ENCODE measurements at places on chromosomes 1 and 21.

GRCh38 chr1:214005708-214006107 lies 17.9 kb downstream of the PROX1 start:
- no peak for DNase-seq

GRCh38 chr1:62712336-62713243 lies 24.4 kb upstream of the DOCK7 start:
- DNase-seq = no peak

- no peak for DNase-seq
These were observed 70.3 kb downstream of the MORN1 start for GRCh38 chr1:2320760-2321667.

- no peak for DNase-seq
These were observed 17.0 kb upstream of the LRRC8C start for GRCh38 chr1:89615676-89616598.

DNA sequence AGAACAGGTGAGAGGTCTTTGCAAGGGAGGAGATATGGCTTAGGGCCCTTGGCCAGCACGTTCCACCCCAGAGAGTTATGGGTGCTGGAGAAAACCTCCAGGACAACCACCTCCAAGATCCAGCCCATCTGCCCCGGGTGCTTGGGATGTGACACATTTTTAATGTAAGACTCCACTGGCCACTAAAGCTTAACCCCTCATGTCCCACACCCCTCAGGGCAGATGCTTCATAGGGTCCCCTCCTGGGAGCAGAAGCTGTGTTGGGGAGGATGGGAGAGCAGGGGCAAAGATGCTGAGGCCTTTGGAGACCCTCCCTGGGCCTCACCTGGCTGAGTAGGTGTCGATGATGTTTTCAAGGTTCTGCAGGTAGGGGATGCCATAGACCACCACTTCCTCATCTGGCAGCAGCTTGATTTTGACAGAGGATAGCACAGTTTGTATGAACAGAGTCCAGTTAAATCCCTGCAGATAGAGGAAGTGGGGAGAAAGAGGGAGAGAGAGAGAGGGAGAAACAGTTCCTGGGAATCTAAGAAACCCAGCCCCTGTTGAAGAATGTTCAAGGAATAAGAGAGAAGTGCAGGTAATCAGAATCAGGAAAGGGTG lies 11.9 kb downstream of the PRXL2B start:
- no peak for DNase-seq

DNA sequence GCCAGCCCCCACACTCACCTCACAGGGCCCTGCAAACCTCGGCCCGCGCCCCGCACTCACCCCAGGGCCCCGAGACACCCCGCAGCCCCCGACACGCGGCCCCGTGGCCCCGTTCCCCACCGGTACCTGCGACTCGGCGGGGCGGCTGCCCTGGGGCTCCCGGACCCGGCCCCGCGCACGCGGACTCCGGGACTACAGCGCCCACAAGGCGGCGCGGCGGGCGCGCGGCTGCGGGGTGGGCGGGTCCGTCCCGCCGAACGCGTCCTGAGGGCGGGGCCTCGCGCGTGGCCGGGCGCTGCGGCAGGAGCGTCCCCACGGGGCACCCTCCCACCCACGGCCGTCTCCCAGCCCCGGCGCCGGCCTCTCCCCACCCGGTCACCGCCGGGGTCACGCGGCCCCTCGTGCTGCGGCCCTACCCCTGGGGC lies at the start of gene SLC19A1:
SLC19A1 (minus strand) TSS at position 199 of the 425 bp plus-strand sequence. CDS start 4,481 bp downstream, outside the sequence.
- peak; percentile 70 for DNase-seq

DNA sequence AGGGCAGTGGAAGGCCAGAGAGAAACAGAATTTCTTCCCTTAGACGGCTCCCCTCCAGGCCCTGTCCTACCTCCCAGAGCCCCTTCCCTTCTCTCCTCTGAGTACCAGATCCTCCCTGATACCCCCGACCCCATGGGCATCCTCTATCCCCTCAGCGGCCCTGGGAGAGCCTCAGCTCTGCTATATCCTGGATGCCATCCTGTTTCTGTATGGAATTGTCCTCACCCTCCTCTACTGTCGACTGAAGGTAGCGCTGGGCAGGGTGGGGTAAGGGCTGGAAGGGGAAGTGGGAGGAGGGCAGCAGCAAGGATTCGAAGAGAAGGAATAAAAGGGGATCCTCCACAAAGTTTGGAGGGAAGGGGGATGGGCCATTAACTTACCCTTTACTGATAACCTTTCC lies 2.7 kb downstream of the FCER1G start:
- no peak for DNase-seq

GRCh38 chr1:186654741-186655140 lies 25.5 kb downstream of the PTGS2 start:
- DNase-seq = no peak

DNA sequence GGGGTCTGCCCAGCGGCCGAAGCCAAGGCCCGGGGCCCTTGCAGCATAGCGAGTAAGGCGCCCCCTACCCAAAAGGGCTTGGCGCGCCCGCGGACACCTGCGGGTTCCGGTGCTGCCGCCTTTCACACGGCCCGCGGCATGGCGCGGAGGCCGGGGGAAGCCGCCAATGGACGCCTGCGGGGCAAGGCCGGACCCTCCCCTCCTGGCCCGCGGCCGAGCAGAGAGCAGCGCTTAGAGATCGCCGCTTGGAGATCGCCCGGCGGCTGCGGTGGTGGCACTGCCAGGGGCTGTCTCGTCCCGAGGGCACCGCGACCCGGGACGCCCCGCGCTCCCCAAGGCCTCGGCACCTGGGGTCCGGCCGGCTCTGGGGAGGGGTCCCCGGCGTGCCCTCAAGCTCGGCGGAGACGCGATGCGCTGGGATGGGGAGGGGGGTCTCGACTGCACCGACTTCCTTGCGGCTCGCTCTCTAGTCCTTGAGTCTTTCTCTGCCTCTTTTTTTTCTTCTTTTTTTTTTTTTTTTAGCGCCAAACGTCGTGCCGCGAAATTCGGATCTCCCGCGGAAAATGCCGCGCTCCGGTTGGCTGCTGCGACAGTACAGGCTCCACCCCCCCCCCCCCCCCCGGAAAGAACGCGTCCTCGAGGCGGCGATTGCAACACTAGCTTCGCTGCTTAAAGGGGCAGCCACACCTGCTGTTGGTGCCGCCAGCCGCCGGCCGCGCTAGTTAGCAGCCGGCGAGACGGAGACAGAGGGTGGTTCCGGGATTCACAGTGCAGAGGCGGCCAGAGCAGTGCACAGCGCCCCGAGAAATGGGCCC lies at the start of gene E2F2:
E2F2 (minus strand) TSS at position 487 of the 815 bp plus-strand sequence; CDS start at position 47, 440 bp downstream.
- DNase-seq = peak; percentile 86

DNA sequence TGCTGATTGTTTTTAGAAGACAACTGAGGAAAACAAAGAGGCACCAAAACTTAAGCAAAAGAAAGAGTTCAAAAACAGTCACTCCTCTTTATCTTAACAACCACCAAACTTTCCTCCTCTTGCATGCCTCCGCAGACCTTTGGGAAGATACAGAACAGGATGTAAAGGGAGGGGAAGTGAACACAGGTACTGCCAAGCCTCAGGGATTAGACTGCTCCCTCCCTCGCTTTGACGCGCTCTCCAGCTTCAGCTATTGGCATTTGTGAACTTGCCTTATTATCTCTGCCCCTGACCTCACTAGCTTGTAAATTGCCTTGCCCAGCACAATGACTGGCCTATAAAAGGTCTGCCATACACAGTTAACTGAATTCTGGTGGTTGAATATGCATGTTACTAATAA lies 4.8 kb upstream of the SRP9 start:
- no peak for DNase-seq

DNA sequence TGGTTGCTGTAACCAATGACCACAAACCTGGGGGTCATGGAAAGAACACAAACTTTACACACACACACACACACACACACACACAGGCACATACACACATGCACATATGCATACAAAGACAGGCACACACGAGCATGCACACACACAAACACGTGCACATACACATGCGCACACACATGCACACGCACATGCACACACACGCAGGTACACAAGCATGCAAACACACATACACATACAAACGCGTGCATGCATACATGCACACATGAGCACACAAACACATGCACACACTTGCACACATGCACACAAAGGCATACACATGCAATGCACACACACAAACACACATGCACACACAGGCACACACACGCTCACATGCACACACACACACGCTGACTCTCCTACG lies 44.0 kb downstream of the UBASH3A start:
- DNase-seq = no peak

DNA sequence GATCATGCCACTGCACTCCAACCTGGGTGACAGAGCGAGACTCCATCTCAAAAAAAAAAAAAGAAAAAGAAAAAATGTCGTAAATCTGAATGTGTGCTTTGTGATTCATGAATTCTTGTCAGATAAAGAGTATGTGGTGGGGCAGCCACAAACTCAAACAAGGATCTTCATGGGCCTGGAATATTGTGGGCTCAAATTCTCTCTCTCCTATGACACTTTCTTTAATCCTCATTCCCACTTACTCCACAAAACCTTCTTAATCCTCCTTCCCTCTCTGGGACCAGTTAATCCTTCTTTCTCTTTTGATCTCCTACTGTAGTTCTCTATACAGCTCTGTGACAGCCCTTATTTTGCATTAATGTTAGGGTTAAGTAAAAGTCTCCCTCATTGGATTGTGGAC lies 112.3 kb downstream of the AK5 start:
- no peak for DNase-seq

GRCh38 chr1:82491301-82492048 lies 690.7 kb downstream of the ADGRL2 start:
- no peak for DNase-seq

DNA sequence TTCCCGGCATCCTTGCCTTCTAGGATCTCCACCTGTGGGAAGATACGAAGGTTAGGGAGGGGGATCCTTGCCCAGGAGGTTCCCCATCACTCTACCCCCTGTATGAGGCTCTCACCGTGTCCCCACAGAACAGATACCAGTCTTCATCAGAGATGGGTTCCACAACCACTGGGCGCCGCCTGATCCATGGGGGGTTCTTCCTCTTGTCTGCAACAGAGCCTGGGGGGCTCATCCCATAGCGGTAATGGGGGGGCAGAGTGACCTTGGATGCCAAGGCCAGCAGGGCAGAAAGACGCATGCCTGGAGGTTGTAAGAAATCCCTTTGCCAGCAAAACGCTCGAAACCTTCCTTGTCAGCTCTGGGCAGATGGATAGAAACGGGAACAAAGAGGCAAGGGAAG lies 2.5 kb downstream of the MRPL24 start:
- no peak for DNase-seq

All from uterus (tissue), 4 donors.